ENCODE measurements at places on chromosomes 7 and 10. TPM values are rescaled to one million over a fixed set of nuclear protein-coding genes. Genes with fewer than 3 reads are reported as not detected.

CFAP43 gene
- not detected for total RNA-seq

C10orf62 gene
- not detected for total RNA-seq

DNA sequence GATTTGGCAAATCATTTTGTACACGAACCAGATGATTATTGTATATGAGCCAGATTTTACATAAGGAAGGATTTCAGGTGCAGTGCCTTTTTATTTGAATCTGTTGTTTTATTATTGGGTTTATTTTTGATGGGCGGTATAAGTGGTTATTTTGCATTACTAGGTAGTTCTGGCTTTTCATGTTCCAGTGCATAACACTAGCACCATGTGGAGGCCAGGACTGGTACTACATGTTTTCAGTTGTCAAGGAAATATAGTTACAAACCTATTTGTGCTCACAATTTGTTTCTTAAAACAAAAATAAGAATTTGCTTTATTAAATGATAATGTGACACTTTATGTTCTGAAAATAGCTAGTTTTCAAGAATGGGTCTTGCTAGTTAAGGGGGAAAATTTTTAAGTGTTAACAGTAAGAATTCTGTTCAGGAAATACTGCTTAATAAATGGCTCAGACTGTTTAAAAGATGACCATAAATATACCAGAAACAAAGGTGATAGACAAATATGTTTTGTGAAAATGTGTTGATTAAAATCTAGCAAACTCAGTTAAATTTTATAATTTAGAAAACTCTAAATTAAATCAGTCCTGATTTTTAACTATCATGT is 7.1 kb upstream of the SEMA3E start:
- no peak for DNase-seq

GRCh38 chr10:110756876-110757275 is 112.7 kb downstream of the RBM20 start:
- no peak for DNase-seq

COL13A1 gene
- total RNA-seq: not detected

HMX2 gene
- not detected for total RNA-seq

DKK1 gene
- total RNA-seq: not detected

GRCh38 chr7:28787106-28787505 is 171.0 kb downstream of the TRIL start:
- no peak for DNase-seq

PSMG3 gene
- total RNA-seq: 33.1 TPM

DNA sequence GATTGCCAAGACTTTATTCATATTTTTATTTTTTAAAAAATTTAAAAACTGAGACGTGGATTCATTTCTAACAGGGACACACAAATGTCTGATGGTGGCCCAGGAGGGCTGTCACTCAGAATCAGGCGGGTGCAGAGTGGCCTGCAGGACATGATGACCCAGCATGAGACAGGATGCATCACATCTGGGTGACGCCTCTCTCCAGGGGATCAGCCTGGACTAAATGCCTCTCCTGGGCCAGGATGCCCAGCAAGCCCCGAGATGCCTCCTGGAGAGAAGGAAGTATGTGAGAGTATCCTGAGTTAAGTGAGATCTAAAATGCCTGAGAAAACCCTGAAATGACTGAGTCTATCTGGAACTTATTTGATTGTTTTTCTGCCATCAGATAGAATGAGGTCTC is 16.9 kb upstream of the MTURN start:
- no peak for DNase-seq

- no peak for DNase-seq
These were observed 97.9 kb downstream of the TMEM168 start for GRCh38 chr7:112692333-112692732.

DNA sequence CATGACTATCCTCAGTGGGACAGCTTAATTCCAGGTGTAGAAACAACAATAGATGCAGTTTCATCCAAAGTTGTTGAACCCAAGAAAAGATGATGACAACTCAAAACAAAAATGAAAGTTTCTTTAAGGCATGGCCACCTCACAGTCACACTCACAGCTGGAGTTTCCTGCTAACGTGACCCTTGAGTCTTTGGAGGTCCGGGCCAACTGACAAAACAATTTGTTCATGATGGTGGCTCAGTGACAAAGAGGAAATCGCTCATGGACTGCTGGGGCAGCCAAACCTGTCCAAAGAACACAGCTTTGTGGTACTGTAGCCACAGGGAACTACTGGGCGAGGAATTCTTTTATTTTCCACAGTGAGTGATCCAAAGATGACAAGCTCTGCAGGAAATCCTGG is 96.0 kb upstream of the JCAD start:
- no peak for DNase-seq

- no peak for DNase-seq
These were observed 128.6 kb downstream of the ICA1 start for GRCh38 chr7:8133188-8133848.

DNA sequence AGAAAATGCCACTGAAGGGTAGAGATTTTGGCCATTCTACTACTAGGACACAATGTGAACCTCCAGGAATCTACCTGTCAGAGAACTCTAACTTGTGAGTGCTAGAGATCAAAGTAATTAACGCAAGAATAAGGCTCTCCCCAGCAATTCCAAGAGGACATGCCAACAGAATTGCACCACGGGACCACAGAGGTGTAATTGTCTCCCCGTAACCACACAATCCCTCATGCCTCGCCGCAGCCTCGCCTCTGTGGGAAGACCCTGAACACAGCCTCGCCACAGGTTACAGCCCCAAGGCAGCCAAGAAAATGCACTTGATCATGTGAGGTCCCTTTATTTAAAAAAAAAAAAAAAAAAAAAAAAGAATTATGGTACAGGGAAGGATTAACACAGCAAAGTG is 29.5 kb downstream of the CDCA7L start:
- DNase-seq: no peak

- no peak for DNase-seq
These were observed 8.0 kb downstream of the UNCX start for GRCh38 chr7:1240517-1241257.
